ENCODE measurements at places on chromosomes 4 and X. TPM values are rescaled to one million over a fixed set of nuclear protein-coding genes. Genes with fewer than 3 reads are reported as not detected.

- H3K4me3 ChIP-seq, result no peak overlapping the region
- no peak overlapping the region for H3K27ac ChIP-seq
- DNase-seq, result no peak
- no peaks in the 10 kb centered on the region for H3K4me1 ChIP-seq
- no peaks in the 10 kb centered on the region for H3K27me3 ChIP-seq
- no peaks in the 10 kb centered on the region for H3K36me3 ChIP-seq
Measured at GRCh38 chr4:185582651-185583400, 47.5 kb upstream of the PDLIM3 start.

- no peak overlapping the region for H3K4me3 ChIP-seq
- DNase-seq, result no peak
- no peaks in the 10 kb centered on the region for H3K27me3 ChIP-seq
Measured at GRCh38 chrX:136491832-136492231, 4.1 kb downstream of the BRS3 start.

Gene RBM46
- total RNA-seq, result 0.39 TPM

- no peak overlapping the region for H3K27ac ChIP-seq
- no peaks in the 10 kb centered on the region for H3K27me3 ChIP-seq
- DNase-seq, result no peak
- no peaks in the 10 kb centered on the region for H3K36me3 ChIP-seq
- H3K4me1 ChIP-seq, result no peaks in the 10 kb centered on the region
Measured at GRCh38 chr4:12791536-12791935, 692.6 kb downstream of the RAB28 start.

Gene MAD2L1
- 0.39 TPM for total RNA-seq

DNA sequence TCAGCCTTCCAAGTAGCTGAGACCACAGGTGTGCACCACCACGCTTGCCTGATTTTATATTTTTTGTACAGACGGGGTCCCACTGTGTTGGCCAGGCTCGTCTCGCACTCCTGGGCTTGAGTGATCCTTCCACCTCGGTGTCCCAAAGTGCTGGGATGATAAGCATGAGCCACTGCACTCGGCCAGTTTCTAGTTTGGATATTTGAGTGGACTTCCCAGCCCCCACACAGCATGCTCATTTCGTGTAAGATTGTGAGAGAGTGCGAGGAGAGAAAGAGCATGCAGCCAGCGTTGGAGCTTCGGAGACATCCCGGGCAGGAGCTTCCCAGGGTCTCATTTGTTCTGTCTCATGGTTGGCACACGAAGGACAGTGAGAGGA is 31.8 kb downstream of the ARSD start:
- no peaks in the 10 kb centered on the region for H3K4me1 ChIP-seq
- DNase-seq, result no peak
- H3K4me3 ChIP-seq, result no peak overlapping the region
- no peaks in the 10 kb centered on the region for H3K27me3 ChIP-seq
- H3K36me3 ChIP-seq, result no peaks in the 10 kb centered on the region
- H3K27ac ChIP-seq, result no peak overlapping the region

DNA sequence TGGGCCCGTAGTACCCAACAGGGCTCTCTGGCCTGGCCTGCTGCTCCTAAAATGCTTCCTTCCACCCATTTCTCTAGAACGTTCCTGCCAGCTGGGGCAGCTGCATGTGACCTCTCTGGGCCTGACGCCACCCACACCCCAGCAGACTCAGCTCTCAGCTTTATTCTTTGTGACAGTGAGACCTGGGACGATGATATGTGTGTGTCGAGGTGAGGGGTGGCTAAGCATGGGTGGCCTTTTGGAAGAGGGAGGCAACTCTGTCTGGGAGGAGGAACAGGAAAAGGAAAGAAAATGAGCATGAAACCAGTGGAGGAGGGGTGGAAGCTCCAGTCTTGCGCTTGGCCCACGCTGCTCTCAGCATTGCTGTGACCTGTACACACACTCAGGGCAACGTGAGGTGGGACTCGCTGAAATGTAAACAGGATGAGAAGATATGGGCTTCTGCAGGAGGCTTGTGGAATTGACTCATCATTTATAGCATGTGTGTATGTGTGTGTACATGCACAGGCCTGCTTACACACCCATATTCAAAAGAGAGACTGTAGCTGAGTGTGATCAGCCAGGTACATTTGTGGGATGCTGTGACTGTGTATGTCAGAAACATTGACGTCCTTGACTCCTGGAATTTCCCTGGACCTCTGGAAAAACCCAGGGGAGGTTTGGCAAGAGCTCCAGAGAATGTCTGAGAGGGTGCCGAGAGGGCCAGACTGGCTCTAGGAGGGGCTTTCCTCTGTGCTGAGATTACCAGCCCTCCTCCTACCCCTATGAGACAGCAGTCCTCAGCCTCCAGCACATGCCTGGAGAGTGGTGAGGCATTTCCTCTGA is 137.9 kb downstream of the PJA1 start:
- H3K27me3 ChIP-seq, result peaks cover 11% of the 10 kb centered on the region
- no peaks in the 10 kb centered on the region for H3K4me1 ChIP-seq
- H3K4me3 ChIP-seq, result no peak overlapping the region
- no peaks in the 10 kb centered on the region for H3K36me3 ChIP-seq

Gene LAGE3
- 46.5 TPM for total RNA-seq

Measured in tibial nerve (tissue), 4 donors.